ENCODE measurements at places on chromosomes 7 and 10.

GRCh38 chr7:151744656-151745638 lies 132.0 kb downstream of the PRKAG2 start:
- DNase-seq = no peak

- no peak for DNase-seq
Measured at GRCh38 chr7:106778656-106779250, 86.3 kb upstream of the PIK3CG start.

- no peak for DNase-seq
Measured at GRCh38 chr7:69681181-69681580, 82.9 kb downstream of the AUTS2 start.

DNA sequence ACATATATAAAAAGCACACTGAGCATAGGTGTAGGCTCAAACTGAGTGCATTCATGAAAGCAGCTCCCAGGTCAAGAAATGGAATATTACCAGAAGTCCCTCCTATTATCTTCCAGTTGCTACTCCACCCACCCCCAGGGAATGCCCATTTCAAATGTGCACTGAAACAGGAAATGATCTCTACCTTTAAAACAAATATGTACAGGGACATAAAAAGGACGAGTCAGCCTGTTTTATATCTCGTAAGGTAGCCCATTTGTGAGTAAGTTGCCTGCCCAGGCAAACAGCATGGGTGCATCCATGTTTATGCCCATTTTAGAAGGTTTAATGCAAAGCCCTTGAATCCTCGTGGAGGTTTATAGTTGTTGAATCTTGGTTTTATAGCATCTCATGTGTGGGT lies 10.4 kb downstream of the FFAR4 start:
- no peak for DNase-seq

- DNase-seq = no peak
Measured at GRCh38 chr7:131562941-131563340, 6.5 kb upstream of the PODXL start.

DNA sequence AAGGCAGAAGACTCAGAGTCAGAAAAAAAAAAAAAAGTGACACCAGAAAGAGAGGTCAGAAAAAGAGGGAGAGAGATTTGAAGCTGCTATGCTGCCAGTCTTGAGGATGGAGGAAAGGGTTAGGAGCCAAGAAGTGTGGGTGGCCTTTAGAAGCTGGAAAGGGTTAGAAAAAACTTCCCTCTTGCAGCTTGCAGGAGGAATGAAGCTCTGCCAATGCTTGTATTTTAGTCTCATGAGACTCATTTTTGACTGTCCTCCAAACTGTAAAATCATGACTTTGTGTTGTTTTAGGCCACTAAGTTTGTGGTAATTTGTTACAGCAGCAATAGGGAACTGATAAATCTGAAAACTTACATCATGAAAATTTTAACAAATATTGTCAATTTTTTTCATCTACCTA lies 127.7 kb upstream of the NOBOX start:
- no peak for DNase-seq

DNA sequence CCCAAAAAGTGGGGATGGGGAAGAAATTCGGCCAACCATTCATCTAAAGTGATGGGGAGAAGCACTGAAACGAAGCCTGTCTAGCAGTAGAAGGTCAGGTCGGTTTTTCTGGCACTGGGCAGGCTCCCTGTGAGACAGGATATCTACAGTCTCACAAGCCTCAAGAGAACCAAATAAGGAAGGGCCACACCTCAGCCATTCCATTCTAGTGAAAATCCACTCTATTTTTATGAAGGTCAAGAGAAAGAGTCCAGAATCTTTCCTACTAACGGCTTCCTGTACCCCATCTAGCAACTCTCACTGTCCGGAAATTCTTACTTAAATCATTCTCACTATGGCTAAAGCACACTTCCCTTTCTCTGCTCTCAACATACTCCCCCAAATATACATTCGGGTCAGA lies 267.1 kb downstream of the PRPF18 start:
- DNase-seq = no peak

DNA sequence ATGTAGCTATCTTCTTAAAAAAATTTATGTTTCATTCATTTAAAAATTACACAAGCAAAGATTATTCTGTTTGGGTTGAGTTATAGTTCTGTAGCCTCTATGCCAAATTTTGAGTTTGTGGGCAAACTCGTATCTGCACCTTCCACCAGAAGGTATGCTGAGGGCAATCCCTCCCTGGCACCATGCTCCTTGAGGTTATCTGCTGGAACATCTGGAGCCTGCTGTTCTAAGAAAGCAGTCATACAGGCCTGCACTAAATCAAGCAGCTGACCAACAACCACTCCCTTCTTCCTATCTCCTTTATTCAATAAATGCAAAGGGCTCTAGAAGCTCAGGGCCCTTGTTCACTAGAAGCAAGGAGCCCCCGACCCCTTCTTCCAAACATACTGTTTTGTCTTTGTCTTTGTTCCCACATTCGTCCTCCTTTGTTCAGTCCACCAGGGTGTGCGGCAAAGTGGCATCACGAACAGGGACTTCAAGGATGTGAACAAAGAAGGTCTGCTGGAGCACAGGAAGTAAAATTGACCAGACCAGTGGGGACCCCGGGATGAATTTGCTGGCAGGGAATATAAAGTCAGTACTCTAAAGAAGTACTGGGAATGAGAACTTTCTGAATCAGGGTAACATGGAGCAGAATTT lies 36.4 kb downstream of the OR13A1 start:
- DNase-seq = no peak
